Melanocyte of skin (primary cell): ENCODE measurements at places on chromosomes 7 and 10. TPM values are rescaled to one million over a fixed set of nuclear protein-coding genes. Genes with fewer than 3 reads are reported as not detected.

The OIT3 gene
- total RNA-seq = not detected in 2 replicates

The PDE6C gene
- not detected in 2 replicates for total RNA-seq

The FOXK1 gene
- 16.5 and 34.9 TPM in 2 replicates for total RNA-seq

The EPHB6 gene
- total RNA-seq = under 0.01 TPM in 1 of 2 replicates, not detected in the other

The SFTPD gene
- total RNA-seq = not detected in 2 replicates

The SLC29A3 gene
- total RNA-seq = 1.3 and 2.0 TPM in 2 replicates

The PUS7 gene
- total RNA-seq = 26.6 and 36.1 TPM in 2 replicates

The WDR91 gene
- total RNA-seq = 46.3 and 53.2 TPM in 2 replicates

The HGF gene
- under 0.01 and 0.36 TPM in 2 replicates for total RNA-seq

The HNRNPA2B1 gene
- total RNA-seq = 118 and 152 TPM in 2 replicates

The PTPN20 gene
- total RNA-seq = 2.5 TPM in 1 of 2 replicates, not detected in the other

The KEL gene
- not detected in 2 replicates for total RNA-seq

The WDFY4 gene
- total RNA-seq = not detected in 2 replicates

The ANKRD16 gene
- total RNA-seq = 11.3 and 13.6 TPM in 2 replicates

The PNLIPRP3 gene
- 0.67 and 0.77 TPM in 2 replicates for total RNA-seq

The ACTA2 gene
- 31.7 and 59.2 TPM in 2 replicates for total RNA-seq

The LRRTM3 gene
- not detected in 2 replicates for total RNA-seq

The CNPY1 gene
- total RNA-seq = not detected in 2 replicates

The ZCCHC24 gene
- 27.0 and 33.8 TPM in 2 replicates for total RNA-seq

The PIK3CG gene
- not detected in 2 replicates for total RNA-seq

The OR2A12 gene
- total RNA-seq = not detected in 2 replicates

The SFMBT2 gene
- 15.7 and 25.8 TPM in 2 replicates for total RNA-seq

The MUC12 gene
- not detected in 2 replicates for total RNA-seq

The GLI3 gene
- 6.0 and 6.3 TPM in 2 replicates for total RNA-seq

The AKR1C4 gene
- not detected in 2 replicates for total RNA-seq

The TBL2 gene
- total RNA-seq = 62.3 and 85.8 TPM in 2 replicates

The MMRN2 gene
- 0.69 TPM in 1 of 2 replicates, not detected in the other for total RNA-seq

The C7orf57 gene
- total RNA-seq = 0.33 and 0.62 TPM in 2 replicates

The MAGI2 gene
- total RNA-seq = 9.3 and 15.3 TPM in 2 replicates

The UNCX gene
- not detected in 2 replicates for total RNA-seq

The GIMAP2 gene
- 2.1 and 5.5 TPM in 2 replicates for total RNA-seq

The ADCYAP1R1 gene
- total RNA-seq = not detected in 2 replicates

The OPN1SW gene
- not detected in 2 replicates for total RNA-seq

The TBXAS1 gene
- total RNA-seq = 2.1 and 8.4 TPM in 2 replicates

The SFRP5 gene
- under 0.01 TPM in 1 of 2 replicates, not detected in the other for total RNA-seq

The PRKAR2B gene
- total RNA-seq = 10.2 and 11.4 TPM in 2 replicates

The PALD1 gene
- 0.34 and 0.73 TPM in 2 replicates for total RNA-seq

The CRHR2 gene
- not detected in 2 replicates for total RNA-seq

The MKRN1 gene
- total RNA-seq = 50.2 and 84.3 TPM in 2 replicates

The TUBAL3 gene
- not detected in 2 replicates for total RNA-seq

The RGR gene
- total RNA-seq = 1.0 and 1.1 TPM in 2 replicates

The CALML5 gene
- total RNA-seq = not detected in 2 replicates

The HMX2 gene
- total RNA-seq = not detected in 2 replicates

The ACSL5 gene
- total RNA-seq = under 0.01 and 2.5 TPM in 2 replicates

The PRSS37 gene
- total RNA-seq = not detected in 2 replicates

The SFXN4 gene
- 24.3 and 27.8 TPM in 2 replicates for total RNA-seq

The WNT2 gene
- total RNA-seq = under 0.01 TPM in 1 of 2 replicates, not detected in the other
